ENCODE measurements at places on chromosomes 2 and 18.

DNA sequence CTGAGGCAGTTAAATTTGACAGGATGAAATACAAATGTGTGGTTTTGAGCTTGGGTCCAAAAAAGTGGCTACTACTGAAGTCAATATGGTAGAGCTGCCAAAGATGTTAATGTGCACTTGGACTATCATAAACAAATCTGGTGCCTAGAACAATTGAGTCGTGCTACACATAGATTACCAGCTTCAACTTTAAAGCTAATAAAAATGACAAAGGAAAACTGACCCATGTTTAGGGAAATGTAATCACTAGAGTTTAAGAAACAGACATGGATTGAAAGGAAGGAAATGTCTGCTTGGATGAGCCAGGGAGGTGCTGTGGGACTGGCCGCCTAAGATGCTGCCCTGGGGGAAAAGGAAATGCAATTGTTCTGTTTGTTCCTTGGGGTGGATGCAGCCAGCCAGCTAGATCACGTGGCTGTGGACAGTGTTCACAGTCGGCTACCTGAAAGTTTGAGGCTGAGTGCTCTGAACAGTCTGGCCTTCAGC lies 36.6 kb downstream of the CYB5A start:
- peak; percentile 37 for DNase-seq

GRCh38 chr2:190771726-190772125 lies 108.9 kb upstream of the GLS start:
- no peak for DNase-seq

GRCh38 chr2:238791354-238791753 lies 56.5 kb upstream of the TWIST2 start:
- no peak for DNase-seq

GRCh38 chr18:62781893-62782292 lies 66.6 kb downstream of the PHLPP1 start:
- DNase-seq, result peak; percentile 92

DNA sequence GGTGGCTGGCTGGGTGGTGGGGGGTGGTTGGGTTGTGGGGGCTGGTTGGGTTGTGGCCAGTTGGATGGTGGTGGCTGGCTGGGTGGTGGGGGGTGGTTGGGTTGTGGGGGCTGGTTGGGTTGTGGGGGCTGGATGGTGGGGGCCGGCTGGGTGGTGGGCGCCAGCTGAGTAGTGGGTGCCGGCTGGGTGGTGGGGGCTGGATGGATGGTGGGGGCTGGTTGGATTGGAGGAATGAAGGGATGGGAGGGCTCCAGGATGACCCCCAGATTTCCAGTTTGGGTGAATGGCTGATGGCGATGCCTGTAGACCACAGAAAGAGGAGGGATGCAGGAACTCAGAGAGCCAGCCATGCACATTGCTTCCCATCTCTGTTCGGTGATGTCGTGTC lies 26.8 kb upstream of the GPR17 start:
- no peak for DNase-seq

DNA sequence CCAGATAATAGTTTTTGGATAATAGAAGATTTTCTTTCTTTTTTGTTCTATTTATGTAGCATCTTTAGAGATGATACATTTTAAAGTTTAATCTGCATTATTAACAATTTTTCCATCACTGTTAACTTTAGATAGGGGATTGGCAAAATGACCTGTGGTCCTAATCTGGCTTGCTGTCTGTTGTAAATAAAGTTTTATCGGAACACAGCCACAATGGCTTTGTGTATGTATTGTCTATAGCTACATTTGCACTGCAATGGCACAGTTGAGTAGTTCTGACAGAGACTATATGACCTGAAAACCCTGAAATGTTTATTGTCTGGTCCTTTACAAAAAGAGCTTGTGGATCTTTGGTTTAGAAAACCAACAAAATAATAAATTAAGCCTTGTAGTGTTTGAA lies 97.0 kb upstream of the CERS6 start:
- DNase-seq, result no peak

- DNase-seq, result no peak
Measured at GRCh38 chr2:171718720-171719119, 31.5 kb downstream of the DYNC1I2 start.

DNA sequence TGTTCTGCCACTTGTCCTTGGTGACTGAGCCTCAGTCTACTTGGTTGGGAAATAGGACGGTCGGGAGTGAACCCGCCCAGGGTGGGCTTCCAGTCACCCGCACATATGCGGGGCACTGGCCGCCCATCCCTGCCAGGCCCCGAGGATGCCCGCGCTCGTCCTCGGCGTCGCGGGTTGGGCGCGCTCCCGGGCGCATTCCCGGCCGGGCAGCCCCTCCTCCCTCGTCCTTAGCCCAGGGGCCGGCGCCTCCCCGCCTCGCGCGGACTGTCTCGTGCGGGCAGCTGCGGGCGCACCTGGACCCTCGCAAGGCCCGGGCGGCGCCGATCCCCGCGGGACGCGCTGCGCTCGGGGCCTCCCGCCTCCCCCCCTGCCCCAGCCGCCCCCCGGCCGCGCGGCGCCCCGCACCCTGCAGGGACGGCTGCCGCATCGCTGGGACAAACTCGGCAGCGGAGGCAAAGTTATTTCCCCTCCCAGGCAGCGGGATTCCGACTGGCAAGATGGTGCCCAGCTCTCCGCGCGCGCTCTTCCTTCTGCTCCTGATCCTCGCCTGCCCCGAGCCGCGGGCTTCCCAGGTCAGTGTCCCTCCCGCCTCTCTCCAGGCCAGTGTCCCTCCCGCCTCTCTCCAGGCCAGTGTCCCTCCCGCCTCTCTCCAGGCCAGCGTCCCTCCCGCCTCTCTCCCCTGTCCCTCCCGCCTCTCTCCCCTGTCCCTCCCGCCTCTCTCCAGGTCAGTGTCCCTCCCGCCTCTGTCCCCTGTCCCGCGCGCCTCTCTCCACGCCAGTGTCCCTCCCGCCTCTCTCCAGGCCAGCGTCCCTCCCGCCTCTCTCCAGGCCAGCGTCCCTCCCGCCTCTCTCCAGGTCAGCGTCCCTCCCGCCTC lies at the start of gene FBLN7:
Gene FBLN7 (plus strand): TSS at position 227 of the 874 bp plus-strand sequence. CDS start 271 bp downstream, at position 498.
- no peak for DNase-seq

DNA sequence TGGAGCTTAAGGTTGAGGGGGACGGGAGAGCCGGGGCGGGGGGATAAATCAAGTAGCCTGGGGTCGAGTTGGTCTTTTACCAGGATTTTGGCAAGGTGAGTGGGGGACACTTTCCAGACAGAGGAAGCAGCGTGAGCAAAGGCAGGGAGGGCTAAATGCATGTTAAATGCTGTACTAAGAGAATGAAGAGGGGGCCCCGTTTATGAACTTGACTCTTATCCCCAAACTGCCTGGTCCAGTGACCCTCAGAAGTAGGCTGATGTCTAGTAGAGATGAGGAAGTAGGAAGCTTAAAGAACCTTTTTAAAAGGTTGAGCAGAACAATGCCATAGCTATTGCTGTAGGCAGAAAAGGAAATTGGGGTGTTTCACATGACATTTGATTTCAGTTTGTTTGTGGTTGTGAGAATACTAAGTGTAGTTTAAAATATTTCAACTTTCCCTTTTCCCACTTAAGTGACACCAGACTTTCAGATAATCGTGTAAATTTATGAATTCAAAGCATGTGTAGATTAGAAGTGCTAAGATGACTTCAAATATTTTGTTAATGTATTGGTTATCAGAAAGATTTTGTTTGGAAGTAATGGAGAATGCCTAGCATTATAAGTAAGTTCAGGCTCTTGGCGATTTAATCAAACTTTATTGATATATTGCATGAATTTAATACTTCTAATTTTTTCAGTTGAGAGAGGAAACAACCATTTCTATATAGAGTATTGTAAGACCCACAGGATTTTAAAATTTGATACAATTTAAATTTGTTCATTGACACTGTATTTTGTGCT lies 1.8 kb downstream of the REL start:
- peak; percentile 20 for DNase-seq

DNA sequence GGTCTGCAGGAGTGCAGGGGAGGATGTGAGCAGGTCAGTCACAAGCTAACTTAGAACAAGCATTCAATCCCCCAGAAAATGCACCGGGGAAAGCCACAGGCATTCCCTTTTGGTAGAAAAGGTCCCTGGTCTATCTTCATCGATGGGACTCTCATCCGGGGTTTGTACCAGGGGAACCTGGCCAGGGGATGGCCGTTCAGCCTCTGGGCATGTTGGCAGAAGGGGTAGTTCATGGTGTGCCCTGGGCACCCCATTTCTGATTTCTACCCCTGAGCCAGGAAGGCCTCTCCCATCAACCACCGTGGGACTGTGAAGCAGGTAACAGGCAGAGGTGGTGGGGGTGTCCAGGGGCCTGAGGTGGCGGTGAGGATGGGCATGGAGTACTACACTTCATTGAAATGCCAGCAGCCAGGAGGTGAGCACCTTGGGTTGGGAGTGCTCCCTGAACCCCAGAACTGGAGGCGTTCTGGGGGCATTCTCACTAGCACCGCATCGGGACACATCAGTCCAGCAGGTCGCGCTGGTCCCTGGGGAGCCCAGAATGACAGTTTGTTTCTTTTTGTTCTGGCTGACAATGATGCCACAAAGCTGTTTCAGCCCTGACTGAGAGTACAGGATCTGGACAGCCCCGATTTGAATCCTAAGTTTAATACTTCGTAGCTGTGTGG lies 172.3 kb downstream of the SMAD7 start:
- DNase-seq, result no peak

GRCh38 chr2:78865667-78866066 lies 159.8 kb upstream of the REG3G start:
- no peak for DNase-seq

GRCh38 chr2:176147800-176148496 lies 3.4 kb upstream of the HOXD4 start:
- DNase-seq, result no peak

- DNase-seq, result no peak
Measured at GRCh38 chr2:41460661-41461060, 587.2 kb upstream of the PKDCC start.

DNA sequence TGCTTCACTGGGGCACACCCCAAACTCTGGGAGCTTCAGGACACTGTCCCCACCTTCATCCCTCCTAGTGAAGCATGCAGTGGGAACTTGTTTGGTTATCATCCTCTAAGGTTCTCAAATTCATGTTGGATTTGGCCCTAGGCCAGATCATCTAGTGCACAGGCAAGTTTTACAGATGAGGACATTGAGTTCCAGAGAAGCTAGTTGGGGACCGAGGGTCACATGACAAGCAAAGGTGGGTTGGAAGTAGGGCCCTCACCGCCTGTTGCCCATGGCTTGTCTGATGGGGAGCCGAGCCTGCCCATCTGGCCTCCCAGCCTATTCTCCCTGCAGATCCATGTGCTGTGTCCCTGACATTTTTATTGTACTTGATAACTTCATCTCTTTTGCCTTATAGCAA lies 2.8 kb downstream of the PRKCE start:
- DNase-seq, result no peak

GRCh38 chr18:55096263-55096951 lies 137.1 kb upstream of the CCDC68 start:
- peak; percentile 80 for DNase-seq

DNA sequence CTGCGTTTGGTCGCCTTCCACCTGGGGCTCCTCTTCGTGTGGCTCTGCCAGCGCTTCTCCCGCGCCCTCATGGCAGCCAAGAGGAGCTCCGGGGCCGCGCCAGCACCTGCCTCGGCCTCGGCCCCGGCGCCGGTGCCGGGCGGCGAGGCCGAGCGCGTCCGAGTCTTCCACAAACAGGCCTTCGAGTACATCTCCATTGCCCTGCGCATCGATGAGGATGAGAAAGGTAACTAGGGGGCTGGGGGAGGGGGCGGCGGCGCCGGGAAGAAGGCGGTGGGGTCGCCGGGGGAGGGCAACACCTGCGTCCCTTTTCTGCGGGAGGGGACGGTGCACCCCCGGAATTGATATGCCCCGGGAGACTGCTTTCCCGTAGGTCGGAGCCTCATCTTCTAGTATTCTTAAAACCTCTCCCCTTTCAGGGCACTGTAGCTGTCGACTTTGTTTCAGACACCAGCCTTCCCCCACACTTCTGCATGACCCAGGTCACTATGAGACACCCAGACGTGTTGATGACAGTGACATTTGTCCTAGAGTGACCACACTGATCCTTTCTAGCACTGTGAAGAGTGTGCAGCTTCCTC lies 755 bp downstream of the SPAST start:
- DNase-seq, result no peak

DNA sequence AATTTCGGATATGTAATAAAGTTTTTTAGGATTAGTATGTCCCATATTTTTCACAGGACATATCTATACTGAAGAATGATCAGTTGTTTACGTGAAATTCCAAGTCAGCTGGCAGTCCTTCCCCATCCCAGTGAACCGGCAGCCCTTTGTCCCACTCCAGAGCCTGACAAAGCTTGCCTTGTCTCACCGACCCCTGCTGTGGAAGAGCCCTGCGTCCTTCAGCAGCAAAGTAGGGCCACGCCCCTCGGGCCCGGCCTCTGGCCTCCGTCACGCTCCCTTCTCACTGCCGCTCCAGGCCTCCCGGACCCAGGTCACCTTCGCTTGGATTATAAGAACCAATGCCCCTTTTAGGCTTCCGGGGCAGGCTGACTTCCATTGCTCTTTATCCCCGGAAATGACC lies 89.8 kb upstream of the TGIF1 start:
- DNase-seq, result no peak

GRCh38 chr2:86234563-86235131 lies 35.4 kb downstream of the MRPL35 start:
- DNase-seq, result no peak

DNA sequence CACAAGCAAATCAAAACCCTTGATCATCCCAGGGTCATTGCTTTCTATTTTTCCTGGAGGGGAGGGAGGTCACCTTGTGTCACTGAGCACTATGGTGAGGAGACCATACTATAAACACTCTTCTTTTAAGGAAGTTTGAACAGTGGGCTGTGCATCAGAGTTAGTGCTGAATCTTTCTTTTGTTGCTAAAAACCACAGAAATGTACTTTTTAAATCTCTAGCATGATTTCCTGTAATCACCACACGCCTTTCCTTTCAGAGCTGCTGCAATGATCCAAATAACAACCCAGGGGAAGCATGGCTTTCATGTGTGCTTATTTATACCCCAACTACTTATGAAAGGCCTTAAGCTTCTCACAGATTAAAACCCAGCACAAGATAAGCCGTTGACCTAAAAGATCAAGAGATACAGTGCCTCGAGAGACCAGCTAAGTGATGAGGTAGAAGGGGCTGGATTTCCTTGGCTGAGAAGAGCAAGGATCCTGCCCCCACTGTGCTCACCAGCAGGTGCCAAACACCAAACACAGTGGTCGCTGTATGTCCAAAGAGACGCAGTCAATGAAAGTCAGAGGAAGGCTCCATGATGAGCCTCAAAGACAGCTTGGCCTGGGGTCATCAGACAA lies 34.7 kb downstream of the TRABD2A start:
- peak; percentile 29 for DNase-seq

- no peak for DNase-seq
Measured at GRCh38 chr18:51188024-51188701, 9.3 kb downstream of the MEX3C start.

DNA sequence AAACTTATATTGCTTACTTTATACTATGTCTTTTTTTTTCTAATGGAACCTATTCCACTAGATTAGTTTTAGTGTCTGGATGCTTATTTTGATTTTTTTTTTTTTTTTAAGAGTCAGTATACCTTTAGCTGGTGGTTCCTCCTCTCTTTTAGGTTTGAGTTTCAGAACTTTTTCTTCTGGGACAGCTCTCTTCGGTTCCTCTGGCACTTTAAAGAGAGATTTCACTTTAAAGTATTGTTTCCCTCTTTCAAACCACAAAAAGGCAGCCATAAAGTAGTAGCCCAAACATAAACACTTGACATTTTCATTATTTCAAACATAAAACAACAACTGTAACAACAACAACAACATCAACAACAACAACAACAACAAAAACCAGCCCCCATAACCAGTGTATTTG lies 123.3 kb downstream of the TTN start:
- no peak for DNase-seq

GRCh38 chr2:188130317-188130716 lies 161.4 kb upstream of the GULP1 start:
- DNase-seq, result no peak

Data from fibroblast of pulmonary artery (primary cell).